Esophagus (tissue), 2 donors: ENCODE measurements at places on chromosomes 1 and 21. TPM values are rescaled to one million over a fixed set of nuclear protein-coding genes. Genes with fewer than 3 reads are reported as not detected.

The MMEL1 gene
- 11.6 TPM for polyA plus RNA-seq

The DMAP1 gene
- 27.8 TPM for polyA plus RNA-seq

The CD84 gene
- polyA plus RNA-seq, result 0.29 TPM

The GSTM1 gene
- 132 TPM for polyA plus RNA-seq

The LRRC3 gene
- polyA plus RNA-seq, result 0.63 TPM

The SLC25A33 gene
- polyA plus RNA-seq, result 1.9 TPM

The SRSF10 gene
- 42.3 TPM for polyA plus RNA-seq

The PTPN22 gene
- polyA plus RNA-seq, result 0.76 TPM

The CFAP45 gene
- 0.61 TPM for polyA plus RNA-seq

The MSTO1 gene
- polyA plus RNA-seq, result 18.5 TPM

The HORMAD1 gene
- not detected for polyA plus RNA-seq

The SEMA4A gene
- polyA plus RNA-seq, result 23.8 TPM

The UBE2U gene
- not detected for polyA plus RNA-seq

The RBM34 gene
- polyA plus RNA-seq, result 86.1 TPM

The CD1E gene
- 0.16 TPM for polyA plus RNA-seq
